IMR-90 (cell line): ENCODE measurements at places on chromosomes 4 and X. TPM values are rescaled to one million over a fixed set of nuclear protein-coding genes. Genes with fewer than 3 reads are reported as not detected.

MOSPD2 gene
- total RNA-seq, result 22.2 and 27.8 TPM in 2 replicates

NXF2 gene
- total RNA-seq, result not detected in 2 replicates

ZFP42 gene
- not detected in 2 replicates for total RNA-seq

IL13RA2 gene
- under 0.01 and 0.28 TPM in 2 replicates for total RNA-seq

CHST7 gene
- 2.9 and 3.3 TPM in 2 replicates for total RNA-seq

COL4A6 gene
- 0.28 and 0.36 TPM in 2 replicates for total RNA-seq

SLC9B1 gene
- 0.18 and 0.28 TPM in 2 replicates for total RNA-seq

HTN3 gene
- total RNA-seq, result not detected in 2 replicates

UGT8 gene
- not detected in 2 replicates for total RNA-seq

RHOXF2B gene
- total RNA-seq, result not detected in 2 replicates

TDO2 gene
- 0.18 and 0.28 TPM in 2 replicates for total RNA-seq

SMS gene
- total RNA-seq, result 230 and 439 TPM in 2 replicates

CT83 gene
- total RNA-seq, result not detected in 2 replicates

WDR1 gene
- 782 and 992 TPM in 2 replicates for total RNA-seq

DNA sequence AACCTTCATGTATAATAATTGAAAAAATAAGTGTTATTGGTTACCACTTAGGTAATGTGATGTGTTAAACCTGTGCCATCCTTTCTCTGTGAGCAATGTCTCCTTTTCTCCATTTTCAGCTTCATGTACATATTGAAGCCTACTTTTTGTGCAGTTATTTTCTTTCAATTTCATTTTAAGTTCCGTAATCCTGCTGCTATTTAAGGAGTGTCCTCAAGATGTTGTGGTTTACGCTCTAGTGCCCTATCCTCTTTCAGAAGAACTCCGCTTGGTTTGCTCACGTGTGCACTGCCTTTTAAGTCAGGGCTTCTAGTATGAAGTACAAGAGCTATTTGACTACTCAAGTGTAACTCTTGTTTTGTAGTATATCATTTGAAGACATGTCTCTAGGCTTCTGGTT, 2253.2 kb upstream of the TENM3 start:
- DNase-seq, result no peak

- peak; percentile 2 for DNase-seq
These were observed 113.1 kb downstream of the ATP8A1 start for GRCh38 chr4:42543762-42544161.

DNA sequence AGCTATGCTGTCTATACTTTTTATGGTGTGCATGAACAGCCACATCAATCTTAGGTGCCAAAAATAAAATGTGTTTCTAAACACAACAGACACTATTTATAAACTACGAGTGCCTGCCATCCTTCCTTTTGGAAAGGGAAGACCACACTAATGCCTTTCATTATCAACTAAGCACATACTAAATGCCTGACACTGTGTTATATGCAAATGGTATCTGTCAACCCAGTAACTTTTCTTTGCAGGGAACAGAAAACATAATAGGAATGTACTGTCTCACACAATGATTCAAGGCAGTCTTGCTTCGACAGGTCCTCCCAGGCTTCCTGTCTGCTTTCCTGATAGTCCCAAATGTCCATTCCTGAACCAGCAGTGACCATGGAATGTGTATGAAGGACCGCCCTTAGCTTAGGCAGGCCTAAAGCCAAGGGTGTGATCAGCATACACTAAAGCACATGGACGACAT, 43.8 kb downstream of the ADGRA3 start:
- DNase-seq, result peak; percentile 10

GRCh38 chrX:75547783-75548182, 24.9 kb upstream of the ZDHHC15 start:
- DNase-seq, result no peak

GRCh38 chr4:20256381-20256881, 4.7 kb downstream of the SLIT2 start:
- peak; percentile 35 for DNase-seq

DNA sequence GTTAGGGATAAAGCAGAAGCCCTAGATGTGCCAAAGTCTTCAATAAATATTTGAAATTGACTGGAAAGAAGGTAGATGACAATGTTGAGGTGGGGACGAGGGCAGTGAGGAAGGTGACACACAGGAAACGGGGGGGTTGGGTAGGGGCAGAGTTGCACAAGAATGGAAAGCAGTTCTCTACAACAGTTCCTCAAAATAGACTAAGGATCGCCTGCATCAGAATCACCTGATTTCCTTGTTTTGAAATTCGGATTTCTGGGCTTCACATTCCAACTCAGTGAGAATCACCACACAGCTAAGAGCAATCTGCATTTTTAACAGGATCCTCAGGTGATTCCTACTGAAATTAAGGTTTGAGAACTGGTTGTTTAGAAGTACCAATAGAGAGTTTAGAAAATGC, 70.6 kb downstream of the ARFIP1 start:
- DNase-seq, result peak; percentile 54

DNA sequence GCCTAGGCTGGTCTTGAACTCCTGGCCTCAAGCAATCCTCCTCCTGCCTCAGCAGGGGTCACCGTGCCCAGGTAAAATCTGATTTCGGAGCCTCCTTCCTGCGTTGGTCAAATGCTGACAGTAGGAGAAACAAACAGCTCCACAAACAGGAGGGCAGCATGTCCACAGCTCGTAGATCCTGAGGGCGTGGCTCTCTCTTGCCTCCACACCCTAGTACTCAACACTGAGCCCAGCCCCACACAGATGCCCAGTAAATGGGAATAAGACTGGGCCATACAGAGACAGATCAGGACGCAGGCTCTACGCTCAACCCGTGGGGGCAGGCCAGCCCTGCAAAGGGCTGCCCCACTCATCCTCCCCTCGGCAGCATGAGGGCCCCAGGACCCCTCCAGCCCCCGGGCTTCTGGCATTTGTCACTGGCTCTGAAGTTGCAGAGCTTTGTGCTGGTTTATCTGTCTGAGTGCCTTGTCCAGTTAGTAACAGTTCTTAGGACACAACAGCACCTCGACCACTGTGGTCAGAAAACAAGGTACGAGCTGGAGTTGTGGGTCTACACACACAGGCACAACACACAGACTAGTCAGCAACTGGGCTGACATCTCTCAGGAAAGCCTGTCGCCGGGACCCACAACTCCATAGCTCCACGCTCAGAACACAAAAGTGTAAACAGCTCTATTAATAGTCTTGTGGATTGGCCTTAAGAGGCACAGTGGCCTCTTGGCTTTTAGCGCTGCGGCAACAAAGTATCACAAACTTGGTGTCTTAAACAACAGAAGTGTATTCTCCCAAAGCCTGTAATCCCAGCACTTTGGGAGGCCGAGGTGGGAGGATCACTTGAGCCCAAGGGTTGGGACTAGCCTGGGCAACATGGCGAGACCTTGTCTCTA, 5.2 kb downstream of the TNIP2 start:
- DNase-seq, result no peak

- DNase-seq, result no peak
These were observed 74.1 kb downstream of the EVC start for GRCh38 chr4:5784960-5785611.

GRCh38 chr4:2305766-2306501, 44.0 kb upstream of the MXD4 start:
- no peak for DNase-seq

- no peak for DNase-seq
These were observed 10.2 kb downstream of the HNRNPH2 start for GRCh38 chrX:101417981-101418841.

DNA sequence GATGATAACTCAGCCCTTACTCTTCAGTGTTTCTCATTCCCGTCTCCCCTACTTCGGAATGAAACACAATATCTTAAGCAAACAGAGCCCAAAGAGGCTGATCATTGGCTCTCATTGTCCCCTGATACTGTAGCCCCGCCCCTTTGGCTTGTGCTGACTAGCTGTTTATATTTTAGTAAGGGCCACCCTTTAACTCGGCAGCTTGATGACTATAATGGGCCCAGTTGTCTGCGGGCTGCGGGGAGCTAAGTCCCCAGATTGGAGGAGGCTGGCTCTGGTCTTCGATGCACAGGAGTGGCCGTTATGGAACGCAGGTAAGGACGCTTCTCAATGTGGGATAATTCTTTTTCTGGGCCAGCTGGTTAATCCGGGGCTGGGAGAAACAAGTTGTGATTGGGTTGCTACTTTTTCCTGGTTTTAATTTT, at the start of gene TRIM2:
TRIM2 (plus strand) TSS at position 197 of the 425 bp plus-strand sequence; CDS start at position 285, 88 bp downstream.
- peak; percentile 78 for DNase-seq

DNA sequence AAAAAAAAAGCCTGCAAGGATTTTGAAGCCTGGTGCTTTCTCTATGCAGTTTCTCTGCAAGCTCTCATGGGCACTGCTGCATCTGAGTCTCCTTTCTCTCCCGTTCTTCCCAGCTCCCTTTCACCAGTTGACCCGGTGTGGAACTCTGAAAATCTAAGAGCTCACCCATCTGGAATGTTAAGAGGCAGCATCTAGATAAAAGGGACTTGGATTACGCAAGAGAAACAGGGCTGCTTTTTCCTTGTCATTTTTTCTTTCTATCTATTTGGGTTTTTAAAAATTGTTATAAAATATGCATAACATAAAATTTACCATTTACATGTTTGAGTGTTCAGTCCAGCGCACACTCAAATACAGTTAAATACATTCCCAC, 95.2 kb upstream of the RPS6KA3 start:
- DNase-seq, result peak; percentile 75

- peak; percentile 84 for DNase-seq
These were observed 137.5 kb downstream of the AMMECR1 start for GRCh38 chrX:110180176-110180927.

DNA sequence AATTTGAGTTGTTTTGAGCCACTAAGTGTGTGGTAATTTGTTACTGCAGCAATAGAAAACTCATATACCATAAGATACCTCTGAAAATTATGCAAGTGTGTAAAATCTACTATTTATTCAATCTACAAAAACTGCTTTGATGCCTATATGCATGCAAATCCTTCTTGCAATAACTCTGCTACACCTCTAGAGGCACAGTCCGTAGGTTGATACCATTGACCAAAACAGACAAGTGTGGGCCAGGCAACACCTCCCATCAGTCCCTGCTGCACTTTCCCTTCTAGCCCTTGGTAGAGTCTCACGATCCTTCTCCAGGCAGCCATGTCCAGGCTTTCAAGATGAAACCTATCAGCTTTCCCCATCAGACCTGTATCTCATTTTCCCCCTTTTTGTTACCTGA, 48.8 kb upstream of the FAM9A start:
- no peak for DNase-seq

DNA sequence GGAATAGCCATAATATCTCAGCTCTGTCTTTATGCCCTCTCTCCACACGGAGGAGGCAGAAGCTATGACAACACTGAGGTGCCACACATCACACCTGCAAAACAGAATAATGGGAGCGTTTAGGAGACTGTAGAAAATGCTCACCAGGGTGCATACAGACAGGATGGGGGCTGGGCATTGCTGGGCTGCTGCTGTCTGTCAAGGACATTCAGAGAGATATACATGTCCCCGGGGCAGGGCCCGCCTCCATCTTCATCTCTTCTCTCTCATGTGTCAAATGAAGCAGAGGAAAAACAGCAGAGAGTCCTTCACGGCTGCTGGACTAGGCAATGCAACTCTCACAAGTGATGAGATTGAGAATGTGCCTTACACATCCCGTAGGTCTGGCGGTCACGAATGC, 65.3 kb upstream of the DHRSX start:
- no peak for DNase-seq

DNA sequence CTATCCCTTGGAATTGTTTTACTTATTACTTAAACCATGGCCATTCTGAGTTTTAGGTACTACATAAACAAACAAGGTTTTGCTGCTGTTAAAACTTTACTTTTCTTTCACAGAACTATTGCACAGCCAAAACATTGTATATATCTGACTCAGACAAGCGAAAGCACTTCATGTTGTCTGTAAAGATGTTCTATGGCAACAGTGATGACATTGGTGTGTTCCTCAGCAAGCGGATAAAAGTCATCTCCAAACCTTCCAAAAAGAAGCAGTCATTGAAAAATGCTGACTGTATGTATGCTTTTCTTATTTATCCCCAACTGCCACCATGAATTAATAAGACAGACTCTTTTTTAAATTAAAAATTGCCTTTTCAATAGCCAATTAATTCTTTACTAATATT, 69.8 kb downstream of the CCKAR start:
- peak; percentile 94 for DNase-seq

DNA sequence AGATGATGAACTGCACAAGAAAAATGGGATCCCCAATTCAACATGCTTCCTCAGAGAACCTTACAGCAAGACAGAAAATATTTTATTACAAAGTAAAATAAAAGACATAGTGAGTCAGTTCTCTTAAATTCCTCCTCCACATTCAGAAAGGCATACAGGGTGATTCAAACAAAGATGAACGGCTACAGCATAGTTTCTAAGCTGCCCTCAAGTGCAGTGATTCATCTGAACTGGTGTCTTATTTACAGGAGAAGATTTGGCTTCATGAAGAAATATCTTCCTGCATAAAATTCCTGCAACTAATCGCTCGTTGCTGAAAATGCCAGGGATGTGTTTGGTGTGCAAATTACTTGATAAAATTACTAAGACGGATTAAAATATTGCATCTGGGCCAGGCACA, 103.6 kb downstream of the PRKX start:
- DNase-seq, result peak; percentile 88

DNA sequence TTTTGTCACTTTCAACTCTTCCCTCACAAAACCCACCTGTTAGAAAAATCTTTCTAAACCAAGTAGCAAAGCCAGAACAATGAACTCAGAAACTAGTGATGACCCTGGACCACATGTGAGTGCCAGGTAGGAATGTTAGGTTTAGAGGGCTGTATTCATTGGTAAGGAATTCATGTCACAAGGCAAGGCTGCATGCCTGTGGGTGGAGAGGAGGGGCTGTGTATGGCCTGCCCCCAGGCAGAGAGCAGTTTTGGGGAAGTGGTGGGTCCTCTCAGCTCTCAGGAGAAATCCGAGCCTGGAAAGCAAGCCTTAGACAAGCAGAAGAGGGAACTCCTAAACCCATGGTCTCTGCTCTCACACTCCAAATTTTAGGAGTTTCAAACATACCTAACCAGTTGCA, 2.4 kb downstream of the RNF175 start:
- no peak for DNase-seq

DNA sequence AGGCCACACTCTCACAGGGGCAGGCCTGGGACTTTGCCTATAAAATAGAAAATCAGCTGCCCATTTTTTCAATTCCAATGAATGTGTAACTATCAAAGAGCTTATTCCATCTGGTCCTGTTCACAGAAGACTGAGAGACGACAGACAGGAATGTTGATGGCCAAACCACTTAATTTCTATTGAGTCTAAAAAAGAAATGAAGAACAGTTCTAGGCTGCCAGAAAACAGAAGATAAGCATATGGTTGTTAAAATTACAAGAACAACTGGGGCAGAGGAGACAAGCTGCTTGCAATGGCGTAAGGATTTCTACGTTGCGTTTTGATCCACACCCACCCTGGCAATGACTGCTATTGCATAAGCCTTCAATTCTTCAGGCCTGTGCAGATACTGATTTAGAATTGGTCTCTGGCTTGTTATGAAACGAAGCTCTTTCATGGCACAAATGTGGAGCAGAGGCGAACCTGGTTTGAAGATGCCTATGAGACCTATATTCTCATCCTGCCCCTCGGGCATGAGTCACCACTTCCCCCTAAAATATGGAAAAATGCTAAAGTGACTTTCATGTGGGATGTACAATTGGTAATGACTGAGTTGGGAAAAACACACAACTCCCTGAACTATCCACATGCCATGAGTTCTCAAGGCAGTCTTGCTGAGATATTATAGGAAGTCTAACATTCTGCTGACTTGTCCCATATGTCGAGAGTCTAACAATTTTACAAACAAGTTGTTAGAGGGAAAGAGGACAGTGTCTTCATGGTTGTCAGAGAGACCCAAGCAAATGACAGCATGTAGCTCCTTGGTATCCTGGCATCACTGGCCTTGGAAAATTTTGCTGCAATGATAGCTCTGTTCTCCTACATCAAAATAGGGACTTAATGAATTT, 37.9 kb upstream of the SORBS2 start:
- DNase-seq, result no peak
